Stimulated activated CD4-positive, alpha-beta T cell treated with anti-CD3 and anti-CD28 coated beads, Interleukin-2, amount 100 ng/mL, for 24 hours (primary cell): ENCODE measurements at places on chromosomes 13 and 19.

DNA sequence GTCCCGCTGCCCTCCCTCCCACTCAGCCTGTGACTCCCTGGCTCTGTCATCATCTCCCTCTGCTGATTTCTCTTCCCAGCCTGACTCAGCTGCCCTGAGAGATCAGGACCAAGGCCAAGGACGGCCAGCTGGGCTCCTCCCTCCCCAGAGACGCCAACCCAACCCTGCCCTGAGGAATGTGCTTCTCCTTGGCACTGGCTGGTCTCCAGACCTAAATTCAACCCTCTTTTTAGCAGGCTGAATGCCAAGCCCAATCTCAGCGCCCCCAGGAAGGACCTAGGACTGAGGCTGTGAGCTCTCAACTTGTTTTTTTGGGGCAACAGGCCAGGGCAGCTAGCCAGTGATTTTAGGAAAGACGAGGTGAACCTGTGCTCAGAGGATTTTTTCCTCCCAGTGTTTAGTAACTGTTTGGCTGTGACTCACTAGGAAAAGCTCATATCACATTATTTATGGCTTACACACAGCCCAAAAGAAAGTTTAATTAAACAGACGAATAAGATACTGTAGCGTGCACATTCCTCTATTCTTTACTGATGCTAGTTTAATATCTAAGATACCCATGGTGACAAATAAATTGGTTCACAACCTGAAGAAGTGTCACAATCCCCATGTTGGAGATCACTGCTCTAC, 7.4 kb upstream of the IGFL1 start:
- no peak for DNase-seq

- DNase-seq, result no peak
Observed at GRCh38 chr19:43545981-43546380, 13.0 kb downstream of the ZNF575 start.

DNA sequence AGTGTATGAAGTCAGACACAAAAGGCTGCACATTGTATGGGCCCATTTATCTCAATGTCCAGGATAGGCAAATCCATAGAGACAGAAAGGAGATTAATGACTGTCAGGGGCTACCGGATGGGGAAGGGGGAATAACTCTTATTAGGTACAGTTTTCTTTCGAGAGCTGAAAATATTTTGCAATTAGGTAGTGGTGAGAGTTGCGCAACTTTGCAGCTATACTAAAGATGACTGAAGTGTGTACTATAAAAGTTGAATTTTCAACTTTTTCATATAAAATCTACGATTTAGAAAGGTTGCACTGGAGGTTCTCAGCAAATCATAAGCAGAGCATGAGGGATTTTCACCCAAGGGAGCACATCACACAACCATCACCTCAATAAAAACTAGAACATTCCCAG, 16.1 kb upstream of the SLC15A1 start:
- DNase-seq, result no peak

DNA sequence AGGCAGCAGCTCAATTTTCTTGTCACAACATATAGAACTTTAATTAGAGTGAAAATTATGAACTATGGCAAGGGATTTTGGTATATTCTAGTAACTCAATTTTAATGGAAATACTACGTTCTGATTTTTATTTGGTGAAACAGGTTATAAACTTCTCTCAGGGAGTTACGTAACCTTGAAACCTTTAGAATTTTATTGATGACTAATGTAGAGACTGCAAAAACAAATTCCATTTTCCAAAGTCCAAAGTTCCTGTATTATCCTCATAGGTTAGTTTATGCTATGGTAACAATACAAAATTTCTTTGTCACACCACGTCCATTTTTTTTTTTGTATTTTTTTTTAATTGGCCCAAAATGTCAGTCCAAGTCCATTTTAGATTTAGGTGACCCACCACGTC, 185.7 kb downstream of the KLF5 start:
- no peak for DNase-seq

DNA sequence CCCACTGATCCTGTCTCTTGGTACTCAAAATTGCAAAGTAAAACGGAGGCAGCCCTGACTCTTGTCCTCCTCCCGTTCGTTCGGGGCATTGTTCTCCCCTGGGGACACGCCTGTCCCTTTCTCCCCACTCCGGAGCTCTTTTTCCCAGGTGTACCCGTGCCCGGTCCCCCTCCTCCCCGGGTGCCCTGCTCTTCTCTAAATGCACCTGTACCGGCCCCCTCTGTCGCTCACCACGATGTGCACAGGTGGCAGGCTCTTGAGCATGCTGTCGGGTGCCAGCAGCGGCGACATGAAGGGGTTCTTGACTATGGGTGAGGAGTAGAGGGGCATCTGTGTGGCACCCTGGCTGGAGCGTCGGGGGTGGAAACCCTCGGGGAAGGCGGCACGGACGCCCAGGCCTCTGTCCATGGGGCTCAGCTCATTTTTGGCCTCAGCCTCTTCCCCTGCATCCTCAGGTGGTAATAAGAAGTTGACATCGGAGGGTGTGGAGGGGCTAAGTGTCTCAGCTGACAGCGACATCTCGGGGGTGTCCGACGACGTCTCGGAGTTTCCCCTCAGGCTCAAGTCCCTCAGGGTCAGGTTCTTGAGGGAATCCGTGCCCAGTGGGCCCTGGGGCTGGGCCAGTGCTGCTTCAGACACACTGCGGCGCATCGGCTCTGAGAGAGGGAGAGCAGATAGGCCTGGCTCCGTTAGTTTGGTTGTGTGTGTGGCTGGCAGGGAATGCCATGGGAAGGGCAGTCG, 12.4 kb upstream of the CNFN start:
- DNase-seq, result no peak

GRCh38 chr19:18164072-18164471, 9.5 kb upstream of the IFI30 start:
- no peak for DNase-seq

DNA sequence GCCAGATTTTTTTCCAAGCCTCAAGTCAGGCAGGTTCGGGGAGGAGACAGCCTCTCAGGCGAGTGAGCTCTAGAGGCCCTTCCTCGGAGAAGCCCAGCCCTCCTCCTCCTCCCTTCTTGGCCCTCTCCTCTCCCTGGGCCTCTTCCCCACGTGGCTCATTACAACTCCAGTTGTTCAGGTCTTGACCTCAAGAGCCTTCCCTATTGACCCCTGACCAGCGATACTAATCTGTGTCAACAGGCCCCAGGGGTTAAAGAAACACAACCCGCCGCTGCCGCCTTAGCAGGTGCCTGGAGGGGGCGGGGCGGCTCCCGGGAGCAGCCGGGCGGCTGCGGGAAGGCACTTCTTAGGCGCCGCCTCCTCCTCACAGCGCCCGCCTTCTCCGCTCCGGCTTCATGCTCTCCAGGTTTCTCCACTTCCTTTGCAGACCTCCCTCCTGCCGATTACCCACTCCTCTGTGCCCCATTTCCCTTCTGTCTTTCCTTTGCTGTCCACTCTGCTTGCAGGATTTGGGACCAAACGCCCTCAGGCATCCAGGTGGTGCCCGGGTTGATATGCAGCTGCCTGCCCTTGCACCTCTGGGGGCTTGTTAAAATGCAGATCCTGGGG, 51.0 kb downstream of the LYL1 start:
- DNase-seq, result peak; percentile 66

- no peak for DNase-seq
Observed at GRCh38 chr19:20162821-20163220, 4.2 kb upstream of the ZNF486 start.

GRCh38 chr19:8629996-8630683, at the start of gene NFILZ:
TSS of gene NFILZ (plus strand) at chr19:8630633. CDS start at chr19:8676766, 46,133 bp downstream.
- DNase-seq, result no peak

- no peak for DNase-seq
Observed at GRCh38 chr13:76887076-76887563, 915 bp upstream of the KCTD12 start.

- no peak for DNase-seq
Observed at GRCh38 chr13:64684685-64685431, 2545.3 kb downstream of the PCDH9 start.
